NCI-H187 treated with DMSO at 0.1 percent for 48 hours (cell line): ENCODE measurements at places on chromosomes 5 and 9.

DNA sequence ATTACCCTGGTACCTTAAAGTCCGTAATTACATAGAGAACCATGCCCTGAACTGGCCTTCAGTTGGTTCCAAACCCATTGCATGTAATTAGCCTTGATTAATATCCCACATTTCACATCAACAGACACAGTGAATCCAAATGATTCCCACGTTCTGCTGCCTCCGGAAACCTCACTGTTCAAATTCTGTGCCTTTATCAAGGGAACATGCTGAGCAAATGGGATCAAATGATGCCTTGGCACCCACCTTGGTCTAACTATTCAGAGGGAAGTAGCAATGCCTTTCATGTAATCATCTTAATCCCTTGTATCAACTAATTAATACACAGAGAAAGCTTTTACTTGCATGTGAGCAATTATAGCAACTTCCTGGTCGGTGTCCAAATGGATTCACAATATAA is 100.6 kb downstream of the EFNA5 start:
- DNase-seq: no peak

- no peak for DNase-seq
Observed at GRCh38 chr9:4670591-4670990, 4.3 kb upstream of the SPATA6L start.

GRCh38 chr9:8757881-8758280 is 958.3 kb upstream of the DMAC1 start:
- DNase-seq: no peak

GRCh38 chr5:178465228-178465860 is 124.8 kb downstream of the COL23A1 start:
- no peak for DNase-seq
